Right lung (tissue), 10 donors: ENCODE measurements at places on chromosomes 7 and 10.
A peak's percentile ranks its signal among the peaks of the same experiment; 100 is the strongest.

DNA sequence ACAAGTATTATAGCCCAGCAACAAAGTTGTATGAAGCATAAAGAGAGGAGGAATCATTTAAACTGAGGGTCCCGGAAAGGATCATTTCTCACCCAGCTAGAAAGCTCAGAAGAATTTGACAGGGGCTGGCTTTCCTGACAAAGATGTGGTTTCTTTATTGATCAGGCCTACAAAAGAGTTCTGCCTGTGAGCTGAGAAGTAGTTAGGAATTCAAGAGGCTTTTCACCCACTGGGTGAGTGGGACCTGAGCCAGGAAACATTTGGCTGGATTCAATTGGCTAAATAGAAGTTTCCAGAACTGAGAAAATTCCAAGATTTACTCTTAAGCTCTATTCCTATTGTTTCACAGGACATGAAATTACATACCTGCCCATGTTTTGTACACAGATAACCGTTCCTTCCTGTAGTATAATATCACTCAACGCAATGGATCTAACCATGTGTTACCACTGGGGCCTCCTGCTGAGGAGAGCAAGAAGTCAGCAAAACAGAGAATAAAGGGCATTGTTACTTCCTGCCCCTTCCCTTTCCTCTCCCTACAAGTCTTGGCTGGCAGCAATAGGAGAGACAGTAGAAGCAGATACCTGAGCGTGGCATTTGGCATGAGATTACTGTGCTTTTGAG, 53.9 kb upstream of the PAPSS2 start:
- DNase-seq, result no peak

DNA sequence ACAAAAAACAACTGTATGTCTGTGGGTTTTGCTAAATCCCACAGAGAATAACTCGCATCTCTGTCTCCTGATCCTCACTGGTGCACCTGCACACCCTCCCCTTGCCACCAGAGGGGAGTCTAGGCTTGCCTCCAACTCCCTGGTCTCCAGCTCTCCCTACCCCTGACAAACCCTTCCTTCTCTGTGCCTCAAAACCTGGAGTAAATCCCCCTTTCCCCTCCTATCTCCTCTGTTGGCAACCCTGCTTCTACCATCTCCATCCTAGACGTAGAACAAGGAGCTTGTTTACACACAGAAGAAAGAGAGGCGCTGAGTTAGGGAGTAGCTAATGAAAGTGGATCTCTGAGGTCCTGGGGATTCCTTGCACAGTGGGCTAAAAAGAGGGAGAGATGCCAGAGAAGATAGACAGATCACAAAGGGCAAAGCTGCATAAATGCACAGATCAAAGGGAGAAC, 6.0 kb downstream of the MBLAC1 start:
- DNase-seq, result peak; percentile 45

- peak; percentile 10 for DNase-seq
These were observed 74.8 kb upstream of the GPR37 start for GRCh38 chr7:124840435-124840834.

DNA sequence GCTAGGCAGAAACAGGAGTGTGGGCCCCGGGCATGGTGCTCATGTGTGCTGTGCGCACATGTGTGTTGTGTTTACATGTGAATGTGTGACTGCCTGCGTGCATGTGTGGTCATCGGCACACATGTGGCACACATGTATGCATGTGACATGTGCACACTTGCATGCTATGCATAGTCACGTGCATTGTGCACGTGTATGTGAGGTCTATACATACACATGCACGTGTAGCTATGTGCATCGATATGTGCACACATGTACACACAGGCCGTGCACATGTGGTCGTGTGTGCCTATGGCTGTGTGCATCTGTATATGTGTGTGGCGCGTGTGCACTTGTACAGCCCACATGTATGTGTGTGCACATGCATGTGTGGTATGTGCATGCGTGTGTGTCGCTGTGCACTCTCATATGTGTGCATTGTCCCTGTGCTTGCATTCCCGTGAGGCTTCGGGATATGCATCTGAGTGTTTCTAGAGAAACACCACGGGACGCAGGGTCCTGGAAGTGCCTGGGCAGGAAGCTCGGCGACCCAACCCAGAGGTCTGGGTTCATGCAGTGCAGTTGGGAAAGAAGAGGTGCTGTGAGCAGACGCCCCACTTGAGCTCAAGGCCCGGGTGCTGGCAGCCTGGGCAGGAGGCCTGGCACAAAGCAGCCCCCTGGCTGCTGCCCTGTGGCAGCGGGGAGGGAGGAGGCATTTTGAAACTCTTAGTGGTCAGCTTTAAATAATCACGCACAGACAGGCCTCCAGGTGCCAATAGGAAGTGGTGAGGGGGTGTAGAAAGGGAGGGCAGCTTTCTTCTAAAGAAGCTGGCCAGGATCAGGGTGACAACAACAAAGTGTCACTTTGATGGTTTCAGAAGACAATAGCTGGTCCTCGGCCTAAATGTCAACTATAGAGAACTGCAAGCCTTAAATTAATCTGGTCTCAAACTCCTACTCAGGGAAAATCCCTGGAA, 410.0 kb upstream of the MGMT start:
- no peak for DNase-seq

DNA sequence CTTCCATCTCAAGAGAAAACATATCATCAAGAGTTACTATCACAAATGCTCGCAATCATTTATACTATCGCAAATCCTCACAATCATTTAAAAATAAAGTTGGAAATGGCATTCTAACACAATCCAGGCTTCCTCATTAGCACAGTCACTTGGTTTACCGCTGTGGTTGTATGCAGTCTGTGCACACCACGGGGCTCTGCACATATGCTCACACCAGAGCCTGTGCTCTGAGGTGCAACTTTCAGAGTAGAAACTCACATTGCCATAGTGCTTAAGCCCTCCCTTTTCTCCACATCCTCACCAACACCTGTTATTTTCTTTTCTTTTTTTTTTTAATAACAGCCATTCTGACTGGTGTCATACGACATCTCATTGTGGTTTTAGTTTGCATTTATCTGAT, 235.6 kb upstream of the KLF6 start:
- DNase-seq, result no peak

DNA sequence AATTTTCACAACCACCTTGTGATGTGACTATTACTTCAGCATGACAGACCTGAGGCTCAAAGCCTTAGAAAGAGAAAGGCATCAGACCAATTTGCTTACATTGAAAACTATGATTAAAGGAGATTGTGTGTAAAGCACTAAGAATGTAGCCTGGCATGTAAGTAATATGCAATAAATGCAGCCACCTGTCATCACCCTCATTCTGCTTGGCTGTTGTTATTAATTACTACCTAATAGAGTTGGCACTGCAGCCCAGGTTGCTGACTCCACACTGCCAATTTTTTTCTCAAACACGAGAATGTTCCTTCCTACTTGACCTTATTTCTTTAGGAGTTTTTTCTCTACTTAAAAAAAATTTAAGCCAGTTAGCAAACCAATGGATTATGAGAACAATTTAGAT, 61.2 kb upstream of the NPVF start:
- DNase-seq, result no peak

DNA sequence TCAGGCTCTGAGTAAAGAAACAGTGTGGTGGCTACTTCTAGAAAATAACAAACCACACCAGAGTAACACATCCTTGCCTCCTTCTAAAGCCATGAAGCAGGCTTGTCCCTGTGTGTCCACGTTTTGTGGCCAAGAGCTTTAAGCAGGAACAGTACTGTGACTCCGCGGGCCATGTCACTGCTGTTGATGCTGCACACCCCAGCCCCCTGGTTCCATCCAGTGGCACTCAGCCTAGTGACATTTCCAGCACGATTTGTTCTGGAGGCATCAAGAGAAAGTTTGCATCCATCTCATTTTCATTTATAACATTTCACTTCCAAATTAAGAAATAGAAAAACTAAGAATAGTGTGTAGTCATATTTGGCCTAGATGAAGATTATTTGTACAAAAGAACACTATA, 211.3 kb downstream of the PAXIP1 start:
- DNase-seq, result no peak

DNA sequence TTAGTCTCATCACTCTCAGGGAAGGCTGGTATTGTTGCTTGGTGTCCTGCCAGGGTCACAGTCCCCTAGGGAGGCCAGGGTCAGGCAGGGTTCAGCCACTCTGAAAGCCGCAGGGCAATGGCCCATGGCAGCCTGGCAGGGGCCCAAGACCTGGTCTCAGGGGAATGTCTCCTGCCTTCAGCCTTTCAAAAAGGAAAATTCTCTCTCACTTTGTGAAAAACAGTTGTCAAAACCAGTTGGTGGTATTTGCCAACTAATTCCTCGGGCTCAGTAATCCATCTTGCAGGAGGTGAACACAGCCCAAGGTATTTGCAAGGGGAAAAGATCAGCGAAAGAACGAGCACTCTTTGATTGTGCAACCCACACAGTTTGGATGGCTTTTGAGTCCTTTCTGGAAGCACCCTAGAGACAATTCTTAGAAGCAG, 101.5 kb downstream of the JCAD start:
- no peak for DNase-seq

GRCh38 chr7:101255796-101256195, 10.9 kb upstream of the FIS1 start:
- DNase-seq, result no peak

- no peak for DNase-seq
These were observed 136.9 kb downstream of the SLIT1 start for GRCh38 chr10:97048649-97049427.

GRCh38 chr7:76998285-76998589, 33.9 kb downstream of the SPDYE17 start:
- DNase-seq, result no peak
